ENCODE measurements at places on chromosomes 16 and 17. TPM values are rescaled to one million over a fixed set of nuclear protein-coding genes. Genes with fewer than 3 reads are reported as not detected.

The ERN1 gene
- total RNA-seq: 10.3 TPM

The ITGAL gene
- 1.5 TPM for total RNA-seq

The NPIPB13 gene
- total RNA-seq: 2.4 TPM

The TBX21 gene
- total RNA-seq: not detected

The KRTAP4-7 gene
- not detected for total RNA-seq

The TP53TG3C gene
- total RNA-seq: not detected

The LDHD gene
- total RNA-seq: 12.7 TPM

The BICDL2 gene
- 12.3 TPM for total RNA-seq

The NUP93 gene
- 23.5 TPM for total RNA-seq

The PPY gene
- not detected for total RNA-seq

- H3K4me3 ChIP-seq: no peak overlapping the region
- H3K4me1 ChIP-seq: peaks cover 37% of the 10 kb centered on the region
- H3K27ac ChIP-seq: peak overlapping the region; percentile 27
- DNase-seq: no peak
- H3K27me3 ChIP-seq: no peaks in the 10 kb centered on the region
- H3K36me3 ChIP-seq: no peaks in the 10 kb centered on the region
These were observed 120.4 kb downstream of the SNX29 start for GRCh38 chr16:12096828-12097522.

DNA sequence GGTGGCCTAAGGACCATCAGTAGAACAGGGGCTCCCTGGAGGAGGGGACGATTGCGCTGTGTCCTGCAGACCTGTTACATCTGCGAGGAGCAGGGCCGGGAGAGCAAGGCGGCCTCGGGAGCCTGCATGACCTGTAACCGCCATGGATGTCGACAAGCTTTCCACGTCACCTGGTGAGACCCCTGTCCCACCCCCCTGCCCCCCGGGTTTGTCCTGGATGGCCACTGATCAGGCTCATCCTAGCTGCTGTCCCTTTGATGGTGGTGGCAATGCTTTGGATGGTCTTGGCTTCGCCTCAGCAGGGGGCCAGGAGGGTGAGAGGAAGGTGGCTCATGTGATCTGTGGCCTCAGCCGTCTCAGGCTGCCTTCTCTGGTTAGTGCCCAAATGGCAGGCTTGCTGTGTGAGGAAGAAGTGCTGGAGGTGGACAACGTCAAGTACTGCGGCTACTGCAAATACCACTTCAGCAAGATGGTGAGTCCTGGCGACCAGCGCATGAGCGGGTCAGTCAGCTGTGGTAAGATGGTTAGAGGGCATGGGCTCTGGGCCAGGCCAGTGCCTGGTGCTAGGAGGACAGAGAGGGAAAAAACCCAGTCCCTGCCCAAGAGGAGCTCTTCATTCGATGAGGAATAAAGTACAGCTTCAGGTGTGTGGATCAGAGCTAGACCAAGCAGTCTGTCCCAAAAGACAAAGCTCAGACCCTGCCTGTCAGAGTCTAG, 4.2 kb downstream of the MLLT6 start:
- no peak for DNase-seq
- no peaks in the 10 kb centered on the region for H3K27me3 ChIP-seq
- H3K27ac ChIP-seq: no peak overlapping the region
- H3K4me3 ChIP-seq: no peak overlapping the region
- H3K36me3 ChIP-seq: no peaks in the 10 kb centered on the region
- H3K4me1 ChIP-seq: peaks cover 7% of the 10 kb centered on the region

DNA sequence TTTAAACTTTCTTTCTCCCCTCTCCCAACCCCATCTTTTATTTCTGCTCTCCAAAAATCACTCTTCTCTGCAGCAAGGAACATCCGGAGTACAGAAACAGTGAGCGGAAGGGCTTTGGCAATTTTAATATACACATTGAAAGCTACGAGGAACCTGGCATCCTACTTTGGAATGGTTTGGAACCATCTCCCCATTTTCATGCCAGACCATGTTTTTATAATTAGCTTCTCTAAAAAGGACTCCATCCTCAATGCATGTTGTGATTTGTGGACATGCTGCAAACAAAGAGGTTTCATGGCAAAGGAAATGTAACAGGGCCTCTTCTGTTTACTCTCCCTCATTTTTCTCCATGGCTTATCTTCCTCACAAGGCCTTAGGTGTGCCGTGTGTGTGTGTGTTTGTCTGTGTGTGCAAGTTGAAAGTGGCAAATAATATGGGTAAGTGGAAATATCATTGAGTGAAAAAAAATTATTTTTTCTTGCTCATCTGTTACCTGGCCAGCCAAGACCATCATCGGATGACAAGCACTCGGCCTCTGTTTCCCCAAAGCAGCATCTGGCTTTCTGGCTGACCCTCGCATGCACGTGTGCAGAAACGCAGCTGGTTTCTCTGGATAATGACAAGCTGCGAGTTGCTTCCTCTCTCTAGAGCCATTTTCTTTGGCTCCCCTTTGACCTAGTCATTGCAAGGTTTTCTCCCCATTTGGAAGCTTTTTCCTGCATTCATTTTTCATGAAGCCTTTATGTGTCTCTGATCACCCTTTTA, 585.0 kb downstream of the TMEM114 start:
- no peaks in the 10 kb centered on the region for H3K27me3 ChIP-seq
- H3K4me3 ChIP-seq: no peak overlapping the region
- H3K27ac ChIP-seq: peak overlapping the region; percentile 23

- no peak for DNase-seq
- no peak overlapping the region for H3K4me3 ChIP-seq
- no peaks in the 10 kb centered on the region for H3K36me3 ChIP-seq
- peaks cover 8% of the 10 kb centered on the region for H3K4me1 ChIP-seq
These were observed 5.8 kb downstream of the SOCS1 start for GRCh38 chr16:11250091-11250785.

DNA sequence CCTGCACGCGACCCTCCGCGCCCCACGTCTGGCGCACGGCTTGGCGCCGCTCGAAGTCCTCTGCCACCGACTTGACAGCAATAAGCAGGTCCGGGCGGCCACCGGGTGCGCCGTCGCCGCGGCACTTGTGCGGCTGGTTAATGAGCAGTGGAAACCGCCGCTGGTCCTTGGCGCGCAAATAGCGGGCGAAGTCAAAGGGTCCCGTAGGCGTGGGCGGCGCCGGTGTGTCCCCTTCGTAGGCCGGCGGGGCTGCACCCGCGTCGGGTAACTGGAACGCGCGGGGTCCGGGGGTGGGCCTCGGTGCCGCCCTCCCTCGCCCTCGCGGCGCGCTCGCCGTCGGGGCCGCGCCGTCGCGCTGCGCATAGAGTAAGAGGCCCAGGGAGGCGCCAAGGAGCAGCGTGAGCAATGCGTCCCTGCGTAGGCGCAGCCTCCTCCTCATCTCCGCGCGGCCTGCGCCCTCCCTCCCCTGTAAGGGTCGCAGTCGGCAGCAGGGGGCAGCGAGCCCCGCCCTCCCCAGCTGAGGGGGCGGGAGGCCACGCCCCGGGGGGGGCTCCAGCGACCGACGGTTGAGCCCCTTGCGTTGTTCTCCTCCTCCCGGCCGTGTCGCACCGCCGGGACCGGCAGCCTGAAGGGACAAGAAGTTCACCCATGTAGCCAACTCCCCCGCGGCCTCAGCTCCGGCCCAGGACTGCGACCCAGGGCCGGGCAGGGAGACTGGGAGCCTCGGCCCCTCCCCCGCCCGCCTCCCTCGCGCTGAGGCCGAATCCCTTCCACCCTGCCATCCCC, 558 bp downstream of the B3GNT9 start:
- peaks cover 17% of the 10 kb centered on the region for H3K4me1 ChIP-seq
- H3K4me3 ChIP-seq: peak overlapping the region; percentile 82
- H3K36me3 ChIP-seq: no peaks in the 10 kb centered on the region

DNA sequence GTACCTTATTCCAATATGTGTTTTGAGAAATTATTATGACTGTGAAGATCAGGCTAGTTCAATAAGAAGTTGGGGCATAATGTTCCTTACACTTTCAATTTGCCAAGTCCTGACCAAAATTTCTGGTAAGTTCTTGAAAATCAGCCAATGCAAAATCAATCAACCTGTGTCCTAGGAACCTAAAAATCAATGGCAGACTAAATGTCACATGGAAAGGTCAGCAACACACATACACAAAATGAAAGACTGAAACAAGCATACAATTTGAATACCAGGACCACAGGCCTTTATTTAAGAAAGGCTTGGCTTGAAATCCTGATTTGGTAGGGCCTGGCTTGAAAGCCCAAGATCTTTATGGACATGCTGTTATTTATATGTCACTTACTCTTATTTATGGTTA, 155.5 kb upstream of the ZKSCAN2 start:
- no peaks in the 10 kb centered on the region for H3K27me3 ChIP-seq
- H3K27ac ChIP-seq: peak overlapping the region; percentile 38
- H3K4me3 ChIP-seq: no peak overlapping the region
- DNase-seq: no peak
- H3K4me1 ChIP-seq: peaks cover 6% of the 10 kb centered on the region

- H3K27me3 ChIP-seq: no peaks in the 10 kb centered on the region
- H3K4me3 ChIP-seq: no peak overlapping the region
- no peaks in the 10 kb centered on the region for H3K4me1 ChIP-seq
- no peak for DNase-seq
- no peaks in the 10 kb centered on the region for H3K36me3 ChIP-seq
These were observed 408.4 kb downstream of the ZFHX3 start for GRCh38 chr16:72639494-72639893.

DNA sequence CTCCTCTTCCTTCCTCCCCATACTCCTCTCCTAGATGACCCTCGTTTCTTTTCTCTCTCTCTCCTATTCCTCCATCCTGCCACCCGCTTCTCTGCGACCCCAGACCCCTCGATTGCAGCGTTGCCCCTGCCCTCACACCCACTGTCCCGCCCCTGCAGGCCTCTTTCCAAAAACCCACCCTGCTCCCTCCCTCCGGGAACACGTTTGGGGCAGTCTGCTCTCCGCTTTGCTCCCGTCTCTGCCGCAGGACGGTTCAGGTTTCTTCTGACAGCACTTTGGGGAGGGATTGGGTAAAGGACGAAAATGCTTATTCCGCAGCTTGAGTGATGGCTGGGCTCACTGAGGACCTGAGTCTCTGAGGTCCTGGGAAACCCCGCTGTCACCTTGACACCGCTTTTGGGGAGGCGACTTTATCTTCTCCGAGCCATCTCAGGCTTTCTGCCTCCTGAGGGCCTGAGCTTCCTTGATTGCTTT, 690 bp downstream of the NDE1 start:
- H3K36me3 ChIP-seq: no peaks in the 10 kb centered on the region
- H3K27ac ChIP-seq: peak overlapping the region; percentile 73
- no peaks in the 10 kb centered on the region for H3K4me1 ChIP-seq
- peak overlapping the region; percentile 75 for H3K4me3 ChIP-seq
- DNase-seq: peak; percentile 23

DNA sequence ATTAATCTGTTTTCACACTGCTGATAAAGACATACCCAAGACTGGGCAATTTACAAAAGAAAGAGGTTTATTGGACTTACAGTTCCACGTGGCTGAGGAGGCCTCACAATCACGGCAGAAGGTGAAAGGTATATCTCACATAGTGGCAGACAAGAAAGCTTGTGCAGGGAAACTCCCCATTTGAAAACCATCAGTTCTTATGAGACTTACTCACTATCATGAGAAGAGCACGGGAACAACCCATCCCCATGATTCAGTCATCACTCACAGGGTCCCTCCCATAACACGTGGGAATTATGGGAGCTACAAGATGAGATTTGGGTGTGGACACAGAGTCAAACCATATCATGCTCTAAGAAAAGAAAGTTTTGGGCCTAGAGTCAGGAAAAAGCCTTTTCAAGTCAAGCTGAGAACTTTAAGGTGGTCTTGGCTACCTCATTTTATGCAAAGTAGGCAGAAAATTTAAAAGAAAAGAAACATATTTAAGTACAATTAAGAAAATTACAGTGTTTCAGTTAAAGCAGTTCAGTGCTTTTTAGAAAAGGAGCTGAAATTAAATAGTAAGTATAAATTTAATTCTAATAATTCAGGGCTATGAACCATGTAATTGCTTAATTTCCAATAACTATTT, 24.9 kb upstream of the CRYM start:
- no peak overlapping the region for H3K4me3 ChIP-seq
- no peaks in the 10 kb centered on the region for H3K27me3 ChIP-seq
- H3K36me3 ChIP-seq: no peaks in the 10 kb centered on the region
- peak overlapping the region; percentile 68 for H3K27ac ChIP-seq
- peak; percentile 60 for DNase-seq

- H3K36me3 ChIP-seq: no peaks in the 10 kb centered on the region
- no peak overlapping the region for H3K4me3 ChIP-seq
- no peaks in the 10 kb centered on the region for H3K27me3 ChIP-seq
- no peak overlapping the region for H3K27ac ChIP-seq
These were observed 90.8 kb downstream of the TBC1D16 start for GRCh38 chr17:79944821-79945391.

DNA sequence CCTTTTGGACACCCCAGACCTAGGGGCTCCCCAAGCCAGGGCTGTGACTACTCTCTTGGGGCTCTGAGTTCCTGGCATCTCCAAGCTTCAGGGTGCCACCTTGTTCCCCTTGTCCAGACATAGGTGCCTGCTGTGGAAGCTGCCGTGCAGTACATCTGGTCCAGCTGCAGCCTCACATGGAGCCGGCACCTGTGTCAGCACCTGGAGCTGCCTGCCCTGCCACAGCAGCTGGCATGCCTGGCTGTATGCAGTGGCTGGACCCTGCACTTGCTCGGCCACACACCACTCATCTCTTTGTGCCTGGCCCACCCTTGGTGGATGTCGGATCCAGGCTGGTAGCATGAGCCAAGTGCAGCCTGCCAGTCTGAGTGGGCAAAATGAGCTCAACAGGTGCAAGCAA, 775.8 kb downstream of the CDH11 start:
- H3K27me3 ChIP-seq: no peaks in the 10 kb centered on the region
- H3K4me1 ChIP-seq: no peaks in the 10 kb centered on the region
- no peak overlapping the region for H3K4me3 ChIP-seq
- no peak overlapping the region for H3K27ac ChIP-seq
- DNase-seq: no peak

GRCh38 chr16:84421081-84421937, 53.0 kb downstream of the ATP2C2 start:
- no peaks in the 10 kb centered on the region for H3K4me1 ChIP-seq
- no peak overlapping the region for H3K4me3 ChIP-seq
- no peaks in the 10 kb centered on the region for H3K27me3 ChIP-seq
- DNase-seq: no peak

GRCh38 chr16:49929626-49930025, 73.7 kb upstream of the ZNF423 start:
- no peak overlapping the region for H3K4me3 ChIP-seq
- DNase-seq: no peak
- no peak overlapping the region for H3K27ac ChIP-seq
- H3K27me3 ChIP-seq: peaks cover 8% of the 10 kb centered on the region
- H3K4me1 ChIP-seq: no peaks in the 10 kb centered on the region

DNA sequence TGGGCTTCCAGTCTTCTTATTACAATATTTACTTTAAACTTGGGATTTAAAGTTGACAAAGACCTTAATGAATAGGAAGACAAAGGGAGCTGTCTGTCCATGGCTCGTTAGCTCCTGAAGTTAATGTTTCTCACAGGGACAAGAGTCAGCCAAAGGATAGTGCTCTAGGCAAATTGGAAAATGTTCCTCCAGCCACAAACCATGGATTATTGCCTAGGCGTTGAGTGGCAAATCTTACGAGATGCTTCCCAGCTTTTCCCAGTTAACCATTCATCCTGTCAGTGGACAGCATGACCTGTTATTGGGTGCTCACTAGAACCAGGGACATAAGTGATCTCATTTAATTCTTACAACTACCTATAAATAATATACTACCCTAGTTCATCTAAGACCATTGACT, 3.6 kb downstream of the TEX2 start:
- no peaks in the 10 kb centered on the region for H3K27me3 ChIP-seq
- H3K27ac ChIP-seq: peak overlapping the region; percentile 37
- no peak overlapping the region for H3K4me3 ChIP-seq
- DNase-seq: no peak

- peak; percentile 69 for DNase-seq
- H3K36me3 ChIP-seq: no peaks in the 10 kb centered on the region
- peaks cover 6% of the 10 kb centered on the region for H3K27me3 ChIP-seq
- no peak overlapping the region for H3K4me3 ChIP-seq
- peaks cover 12% of the 10 kb centered on the region for H3K4me1 ChIP-seq
These were observed 273.5 kb upstream of the IRX5 start for GRCh38 chr16:54657058-54657708.

Measured in hepatocyte (in vitro differentiated cells).